ENCODE measurements at places on chromosomes 1 and 21.

- no peak for DNase-seq
Measured at GRCh38 chr1:15755646-15756040, 3.0 kb upstream of the FBLIM1 start.

- no peak for DNase-seq
Measured at GRCh38 chr1:77024500-77024899, 157.2 kb downstream of the ST6GALNAC5 start.

GRCh38 chr1:223413216-223413615, 20.0 kb downstream of the CCDC185 start:
- DNase-seq: no peak

DNA sequence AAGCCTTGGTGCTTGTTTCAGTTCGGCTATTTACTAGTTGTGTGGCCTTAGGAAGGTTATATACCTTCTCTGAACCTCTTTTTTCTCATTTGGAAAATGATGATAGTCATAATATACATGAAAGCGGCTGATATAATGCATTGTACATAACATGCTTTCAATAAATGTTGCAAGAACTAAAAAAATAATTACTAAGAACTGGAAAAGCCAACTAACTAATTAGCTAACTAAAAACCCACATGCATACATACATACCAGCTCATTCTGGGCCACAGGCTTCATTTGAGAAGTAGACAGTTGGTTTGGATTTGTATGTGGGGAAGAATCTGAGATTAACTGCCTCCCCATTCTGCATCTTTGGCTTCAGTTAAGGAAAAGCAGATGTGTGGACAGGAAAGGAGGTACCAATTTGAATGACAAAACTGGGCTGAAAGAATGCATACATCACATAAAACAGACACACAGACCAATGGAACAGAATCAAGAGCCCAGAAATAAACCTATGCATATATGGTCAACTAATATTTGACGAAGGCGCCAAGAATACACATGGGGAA, 217.9 kb downstream of the TM2D1 start:
- DNase-seq: no peak

GRCh38 chr21:34923202-34923601, 125.9 kb downstream of the RUNX1 start:
- no peak for DNase-seq

- no peak for DNase-seq
Measured at GRCh38 chr1:246888522-246888921, 43.2 kb downstream of the AHCTF1 start.

- DNase-seq: peak; percentile 79
Measured at GRCh38 chr1:58592522-58593134, 15.6 kb upstream of the TACSTD2 start.

- DNase-seq: no peak
Measured at GRCh38 chr1:94554580-94554979, 13.0 kb upstream of the F3 start.
